Tibial nerve (tissue), 4 donors: ENCODE measurements at places on chromosomes 2 and 18. TPM values are rescaled to one million over a fixed set of nuclear protein-coding genes. Genes with fewer than 3 reads are reported as not detected.

GRCh38 chr2:37148325-37148724 lies 8.5 kb downstream of the EIF2AK2 start:
- no peaks in the 10 kb centered on the region for H3K27me3 ChIP-seq
- H3K36me3 ChIP-seq: no peaks in the 10 kb centered on the region
- no peak for DNase-seq
- H3K27ac ChIP-seq: no peak overlapping the region
- H3K4me3 ChIP-seq: no peak overlapping the region

DNA sequence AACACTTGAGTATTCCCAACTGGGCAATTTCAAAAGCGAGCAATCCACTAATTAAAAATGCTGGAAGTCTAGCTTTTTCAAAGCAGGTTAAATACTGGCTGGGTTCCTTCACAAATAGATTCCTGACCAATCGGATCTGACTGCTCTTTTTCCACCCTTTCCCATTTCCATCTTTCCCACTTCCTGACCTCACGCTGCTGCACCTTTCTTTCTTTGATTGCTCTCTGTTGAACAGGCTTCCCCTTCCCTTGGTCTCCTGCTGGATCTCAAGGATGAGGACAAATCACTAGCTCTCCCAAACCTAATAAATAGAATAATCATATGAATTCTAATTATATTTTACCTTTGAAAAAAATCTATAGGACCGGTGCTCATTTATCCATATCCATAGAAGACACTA lies 121.2 kb downstream of the TCF4 start:
- no peak overlapping the region for H3K4me3 ChIP-seq
- no peaks in the 10 kb centered on the region for H3K4me1 ChIP-seq

DNA sequence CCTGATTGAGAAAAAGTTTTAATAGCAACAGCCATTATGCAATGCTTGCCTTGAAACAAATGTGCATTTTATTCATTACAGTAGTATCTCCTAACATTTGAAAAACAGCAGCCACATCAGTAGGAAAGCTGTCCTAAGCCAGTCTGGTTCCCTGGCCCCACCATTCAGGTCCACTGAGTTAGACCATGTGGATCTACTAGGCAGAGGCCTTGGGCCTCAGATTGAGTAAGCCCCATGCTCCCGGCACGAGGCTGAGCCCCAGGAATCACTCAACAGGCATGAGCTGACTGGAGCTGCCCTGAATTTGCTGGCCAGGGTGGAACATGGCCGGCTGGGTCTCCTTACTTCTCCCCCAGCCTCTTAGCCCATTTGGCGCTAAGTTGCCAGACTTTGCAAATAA lies 103.4 kb downstream of the ZFP36L2 start:
- no peak for DNase-seq
- H3K4me1 ChIP-seq: no peaks in the 10 kb centered on the region
- H3K27me3 ChIP-seq: no peaks in the 10 kb centered on the region

- no peak overlapping the region for H3K27ac ChIP-seq
- H3K4me1 ChIP-seq: no peaks in the 10 kb centered on the region
- H3K36me3 ChIP-seq: no peaks in the 10 kb centered on the region
- no peaks in the 10 kb centered on the region for H3K27me3 ChIP-seq
- no peak overlapping the region for H3K4me3 ChIP-seq
- no peak for DNase-seq
These were observed 19.0 kb upstream of the SERTAD2 start for GRCh38 chr2:64672708-64673107.

DNA sequence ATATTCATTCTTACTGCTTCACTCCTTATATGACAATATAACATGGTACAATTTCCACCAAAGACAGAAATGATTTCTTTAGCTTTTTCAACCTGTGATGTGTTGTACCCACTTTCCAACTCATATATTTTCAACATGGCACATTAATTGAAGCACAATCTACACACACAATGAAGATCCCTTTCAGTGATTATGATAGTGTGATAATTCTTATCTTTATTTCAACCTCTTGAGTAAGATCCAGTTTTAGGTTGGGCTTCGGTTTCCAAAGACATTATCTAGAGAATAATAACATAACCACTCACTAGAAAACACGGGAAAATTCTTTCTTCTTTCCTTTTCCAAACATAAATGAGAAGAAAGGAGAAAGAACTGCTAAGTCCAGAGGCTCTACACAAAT lies 3.4 kb upstream of the DSG3 start:
- no peaks in the 10 kb centered on the region for H3K4me1 ChIP-seq
- no peaks in the 10 kb centered on the region for H3K27me3 ChIP-seq
- no peak overlapping the region for H3K27ac ChIP-seq
- no peaks in the 10 kb centered on the region for H3K36me3 ChIP-seq

GRCh38 chr2:111673526-111673925 lies 210.5 kb downstream of the ANAPC1 start:
- no peak overlapping the region for H3K4me3 ChIP-seq
- peaks cover 9% of the 10 kb centered on the region for H3K4me1 ChIP-seq
- no peaks in the 10 kb centered on the region for H3K27me3 ChIP-seq
- no peak for DNase-seq
- no peak overlapping the region for H3K27ac ChIP-seq

Gene CD207
- total RNA-seq: 0.21 TPM

DNA sequence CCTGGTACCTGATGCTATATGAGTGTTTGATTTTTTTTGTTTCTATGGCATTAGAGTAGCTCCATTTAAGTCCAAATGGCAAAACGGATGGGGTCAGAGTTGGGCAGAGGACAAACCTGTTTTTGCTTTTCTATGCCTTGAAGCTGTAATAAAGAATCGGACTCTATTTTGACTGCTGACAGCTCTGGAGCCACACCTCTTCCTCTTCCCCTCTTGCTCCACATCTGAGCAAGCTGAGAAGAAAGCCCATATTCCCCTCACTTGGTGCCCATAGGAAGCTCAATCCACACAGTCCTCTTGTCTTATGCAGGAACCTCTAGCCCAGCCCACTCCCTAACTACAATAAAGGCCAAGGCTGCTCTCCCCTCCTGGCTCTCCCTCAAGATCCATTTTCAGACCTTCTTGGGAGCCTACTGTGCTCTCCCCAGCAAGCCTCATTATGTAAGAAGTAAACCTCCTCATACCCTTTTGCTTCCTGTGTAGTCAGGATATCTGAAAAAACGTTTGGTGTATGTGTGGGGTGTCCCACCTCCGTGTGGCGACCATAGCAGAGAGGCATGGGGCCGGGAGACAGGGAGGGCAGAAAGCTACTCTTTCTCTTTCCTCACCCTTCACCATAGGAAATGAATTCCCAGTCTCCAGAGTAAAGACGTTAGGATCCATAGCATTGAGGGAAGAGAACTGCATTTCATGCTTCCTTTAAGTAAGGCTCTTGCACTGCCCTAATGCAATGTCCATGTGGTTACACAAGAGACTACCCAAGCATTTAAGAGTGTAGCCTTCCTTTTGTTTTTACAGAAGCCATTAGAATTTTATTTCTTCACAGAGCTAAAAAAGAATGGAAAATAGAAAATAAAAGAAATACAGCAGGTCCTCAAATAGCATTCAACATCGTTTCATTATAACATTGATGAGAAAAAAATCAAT lies 41.9 kb upstream of the RAPGEF4 start:
- no peak for DNase-seq
- H3K27ac ChIP-seq: no peak overlapping the region
- H3K36me3 ChIP-seq: no peaks in the 10 kb centered on the region
- no peak overlapping the region for H3K4me3 ChIP-seq
- no peaks in the 10 kb centered on the region for H3K4me1 ChIP-seq

Gene DYNAP
- total RNA-seq: not detected

GRCh38 chr2:176710657-176711186 lies 441.5 kb downstream of the MTX2 start:
- no peak overlapping the region for H3K4me3 ChIP-seq
- H3K27ac ChIP-seq: no peak overlapping the region
- H3K27me3 ChIP-seq: peaks cover 6% of the 10 kb centered on the region
- H3K36me3 ChIP-seq: no peaks in the 10 kb centered on the region
- DNase-seq: no peak
- peaks cover 12% of the 10 kb centered on the region for H3K4me1 ChIP-seq

Gene SLC4A3
- total RNA-seq: 5.1 TPM

DNA sequence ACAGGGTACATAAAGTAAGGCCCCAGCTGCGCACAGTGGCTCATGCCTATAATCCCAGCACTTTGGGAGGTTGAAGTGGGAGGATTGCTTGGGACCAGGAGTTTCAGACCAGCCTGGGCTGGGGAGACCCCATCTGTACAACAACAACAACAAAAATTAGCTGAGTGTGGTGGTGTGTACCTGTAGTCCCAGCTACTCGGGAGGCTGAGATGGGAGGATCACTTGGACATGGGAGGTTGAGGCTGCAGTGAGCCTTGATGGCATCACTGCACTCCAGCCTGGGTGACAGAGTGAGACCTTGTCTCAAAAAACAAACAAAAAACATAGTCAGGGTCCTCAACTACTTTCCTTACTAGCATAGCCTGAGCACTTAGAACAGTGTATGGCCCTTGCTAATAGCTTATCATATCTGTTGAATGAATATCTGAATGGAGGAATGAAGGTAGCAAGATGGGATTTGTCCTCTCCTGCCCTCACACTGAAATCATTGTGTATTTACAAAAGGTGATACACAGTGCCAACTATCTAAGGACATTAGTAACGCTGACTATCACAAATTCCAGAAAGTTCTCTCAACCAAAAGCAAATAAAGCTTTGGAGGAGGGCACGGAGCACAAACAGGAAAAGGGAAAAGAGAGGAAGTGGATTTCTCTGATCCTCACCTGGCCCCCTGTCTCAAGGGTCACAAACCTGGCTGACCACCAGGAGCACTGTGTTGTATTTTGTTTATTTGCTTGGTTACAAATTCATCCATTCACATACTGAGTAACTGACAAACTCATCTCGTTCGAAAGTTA lies 38.1 kb downstream of the L3MBTL4 start:
- no peak overlapping the region for H3K4me3 ChIP-seq
- no peaks in the 10 kb centered on the region for H3K27me3 ChIP-seq
- no peak for DNase-seq
- no peak overlapping the region for H3K27ac ChIP-seq

- no peaks in the 10 kb centered on the region for H3K36me3 ChIP-seq
- DNase-seq: no peak
- no peaks in the 10 kb centered on the region for H3K4me1 ChIP-seq
- peak overlapping the region; percentile 60 for H3K4me3 ChIP-seq
- H3K27ac ChIP-seq: peak overlapping the region; percentile 92
- H3K27me3 ChIP-seq: no peaks in the 10 kb centered on the region
These were observed 1.1 kb upstream of the B3GNT2 start for GRCh38 chr2:62194558-62195420.

GRCh38 chr2:200829258-200829655 lies 17.5 kb downstream of the BZW1 start:
- H3K36me3 ChIP-seq: no peaks in the 10 kb centered on the region
- H3K4me1 ChIP-seq: peaks cover 14% of the 10 kb centered on the region
- H3K27me3 ChIP-seq: no peaks in the 10 kb centered on the region
- no peak overlapping the region for H3K27ac ChIP-seq
- no peak for DNase-seq

- no peaks in the 10 kb centered on the region for H3K4me1 ChIP-seq
- H3K4me3 ChIP-seq: no peak overlapping the region
- DNase-seq: no peak
- H3K36me3 ChIP-seq: no peaks in the 10 kb centered on the region
- no peaks in the 10 kb centered on the region for H3K27me3 ChIP-seq
- H3K27ac ChIP-seq: peak overlapping the region; percentile 64
These were observed 162.1 kb downstream of the ZEB2 start for GRCh38 chr2:144357623-144358373.

- peaks cover 20% of the 10 kb centered on the region for H3K4me1 ChIP-seq
- no peaks in the 10 kb centered on the region for H3K27me3 ChIP-seq
- H3K27ac ChIP-seq: no peak overlapping the region
- no peaks in the 10 kb centered on the region for H3K36me3 ChIP-seq
- no peak overlapping the region for H3K4me3 ChIP-seq
These were observed 90.0 kb downstream of the TRIB2 start for GRCh38 chr2:12806549-12807242.

DNA sequence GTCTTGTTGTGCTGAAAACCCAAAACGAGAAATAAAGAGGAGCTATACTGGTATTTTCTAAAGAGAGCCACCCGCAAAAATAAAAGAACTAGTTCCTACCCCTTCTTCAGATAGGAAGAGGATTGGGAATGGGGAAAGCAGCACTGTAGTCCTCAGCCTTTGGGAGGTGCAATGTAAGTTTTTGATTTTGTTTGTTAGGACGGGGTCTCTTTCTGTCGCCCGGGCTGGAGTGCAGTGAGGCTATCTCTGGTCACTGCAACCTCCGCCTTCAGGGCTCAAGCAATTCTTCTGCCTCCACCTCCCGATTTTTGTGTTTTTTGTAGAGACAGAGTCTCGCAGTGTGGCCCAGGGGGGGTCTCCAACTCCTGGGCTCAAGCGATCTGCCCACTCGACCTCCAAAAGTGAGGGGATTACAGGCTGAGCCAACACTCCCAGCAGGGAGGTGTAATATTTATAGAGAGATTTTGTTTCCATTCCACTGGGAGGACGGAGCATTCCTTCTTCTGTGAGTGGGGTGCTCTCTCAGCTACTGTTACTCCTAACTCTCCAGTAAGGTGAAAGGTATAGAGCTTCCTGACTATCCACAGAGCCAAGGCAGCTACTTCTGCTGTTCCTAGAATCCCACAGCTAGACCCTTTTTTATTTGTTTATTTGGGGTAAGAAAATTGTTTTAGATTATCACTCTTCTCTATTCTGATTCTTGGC lies 13.1 kb upstream of the GULP1 start:
- H3K36me3 ChIP-seq: no peaks in the 10 kb centered on the region
- H3K4me3 ChIP-seq: no peak overlapping the region
- H3K27me3 ChIP-seq: no peaks in the 10 kb centered on the region
- no peak for DNase-seq
- H3K27ac ChIP-seq: no peak overlapping the region

- no peaks in the 10 kb centered on the region for H3K27me3 ChIP-seq
- H3K27ac ChIP-seq: no peak overlapping the region
- H3K4me1 ChIP-seq: no peaks in the 10 kb centered on the region
- DNase-seq: no peak
- no peaks in the 10 kb centered on the region for H3K36me3 ChIP-seq
- H3K4me3 ChIP-seq: no peak overlapping the region
These were observed 162.2 kb downstream of the ALPK2 start for GRCh38 chr18:58466636-58467205.

- no peak overlapping the region for H3K4me3 ChIP-seq
- no peaks in the 10 kb centered on the region for H3K4me1 ChIP-seq
- H3K27ac ChIP-seq: no peak overlapping the region
- H3K27me3 ChIP-seq: no peaks in the 10 kb centered on the region
- no peak for DNase-seq
These were observed 95.6 kb upstream of the NABP1 start for GRCh38 chr2:191582355-191582754.

DNA sequence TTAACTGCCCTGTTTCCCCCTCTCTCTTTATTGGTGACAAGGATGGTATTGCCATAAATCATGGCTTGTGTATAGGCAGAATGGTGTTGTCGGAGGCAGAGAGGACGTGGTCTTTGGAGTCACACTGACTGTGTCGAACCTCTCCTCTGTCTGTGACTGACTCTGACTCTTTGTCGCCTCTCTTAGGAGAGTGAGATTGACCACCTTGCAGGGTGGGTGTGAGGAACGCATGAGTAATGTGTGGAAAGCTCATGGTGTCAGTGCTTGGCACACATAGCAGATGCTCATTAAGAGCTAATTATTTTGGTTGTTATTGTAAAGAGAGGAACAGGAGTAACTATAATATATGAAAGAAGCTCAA lies 145.6 kb downstream of the TTC27 start:
- no peaks in the 10 kb centered on the region for H3K4me1 ChIP-seq
- H3K27ac ChIP-seq: no peak overlapping the region
- H3K4me3 ChIP-seq: no peak overlapping the region
- H3K27me3 ChIP-seq: no peaks in the 10 kb centered on the region
- peaks cover 11% of the 10 kb centered on the region for H3K36me3 ChIP-seq
- DNase-seq: no peak

Gene MARCHF4
- not detected for total RNA-seq

Gene DSG1
- not detected for total RNA-seq
